SHP77 (cell line): ENCODE measurements at places on chromosomes 6 and 20.
A peak's percentile ranks its signal among the peaks of the same experiment; 100 is the strongest.

GRCh38 chr20:16317445-16318362, 255.5 kb downstream of the KIF16B start:
- DNase-seq = no peak

DNA sequence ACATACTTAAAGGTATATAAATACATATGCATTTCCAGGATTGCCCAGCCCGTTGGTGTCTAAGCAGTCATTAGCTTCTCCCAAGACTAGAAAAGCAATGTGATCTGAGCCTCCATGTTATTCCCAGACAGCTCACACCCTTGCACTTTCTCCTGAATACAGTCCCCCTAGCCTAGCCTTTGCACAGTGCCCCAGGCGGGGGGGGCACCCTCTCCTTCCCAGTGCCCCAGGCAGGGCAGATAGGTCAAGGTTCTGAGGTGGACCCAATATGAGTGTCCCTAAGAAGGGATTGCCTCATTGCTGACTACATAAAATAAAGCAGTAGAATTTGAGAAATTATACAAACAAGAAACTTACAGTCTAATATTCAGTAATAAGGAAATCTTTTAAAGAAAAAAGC, 15.4 kb upstream of the GNRH2 start:
- no peak for DNase-seq

- DNase-seq = no peak
Measured at GRCh38 chr6:151494235-151494935, 568 bp downstream of the CCDC170 start.

DNA sequence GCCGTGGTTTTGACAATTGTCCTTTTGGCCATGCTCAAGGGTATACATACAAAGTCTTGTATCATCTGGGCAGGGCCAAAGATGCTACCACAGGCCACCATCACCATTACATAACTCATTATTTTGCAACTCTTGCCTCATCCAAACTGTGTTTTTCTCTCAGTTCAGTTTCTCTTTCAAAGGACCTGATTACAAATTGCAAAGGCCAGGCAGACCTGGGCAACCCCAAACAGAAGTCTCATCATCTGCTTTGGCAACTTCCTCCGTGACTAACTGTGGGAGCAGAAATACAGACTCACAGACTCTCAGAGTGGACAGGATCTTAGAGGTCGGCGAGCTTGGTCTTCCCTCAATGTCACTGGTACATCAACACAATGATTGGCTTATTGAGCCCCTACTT, 117.8 kb upstream of the NEDD9 start:
- DNase-seq = no peak

DNA sequence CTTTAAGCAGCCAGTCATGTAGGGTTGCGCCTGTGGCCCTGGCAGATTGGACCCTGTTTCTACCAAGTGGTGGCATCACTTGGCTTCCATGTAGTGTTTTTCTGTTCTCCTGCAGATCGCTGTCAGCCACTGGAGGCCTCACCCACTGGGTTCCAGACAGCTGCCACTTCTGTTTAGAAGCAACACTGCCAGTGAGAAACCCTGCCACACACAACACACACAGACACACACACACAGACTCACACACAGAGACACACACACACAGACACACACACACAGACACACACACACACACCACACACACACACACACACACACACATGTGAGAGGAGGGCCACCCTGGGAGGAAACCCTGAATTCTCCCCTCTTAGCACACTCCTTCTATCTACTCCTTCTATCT, 51.8 kb downstream of the UTRN start:
- DNase-seq = no peak

DNA sequence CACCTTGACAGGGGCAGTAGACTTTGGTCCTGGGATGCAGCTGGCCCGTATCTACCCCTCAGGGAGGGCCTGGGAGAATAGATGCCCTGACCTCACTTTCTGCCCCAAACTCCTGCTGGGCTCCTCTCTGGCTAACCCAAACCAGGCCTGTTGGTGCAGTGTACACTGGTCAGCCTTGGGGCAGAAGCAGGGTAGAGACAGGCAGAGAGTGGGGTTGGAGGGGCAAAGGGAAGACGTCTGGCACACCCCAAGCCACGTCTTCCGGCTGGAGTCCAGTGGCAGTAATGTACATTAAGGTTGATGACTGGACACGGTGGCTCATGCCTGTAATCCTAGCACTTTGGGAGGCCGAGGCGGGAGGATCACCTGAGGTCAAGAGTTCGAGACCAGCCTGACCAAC, 9.3 kb downstream of the DDR1 start:
- no peak for DNase-seq

GRCh38 chr6:45104429-45104828, 223.7 kb upstream of the RUNX2 start:
- DNase-seq = no peak

DNA sequence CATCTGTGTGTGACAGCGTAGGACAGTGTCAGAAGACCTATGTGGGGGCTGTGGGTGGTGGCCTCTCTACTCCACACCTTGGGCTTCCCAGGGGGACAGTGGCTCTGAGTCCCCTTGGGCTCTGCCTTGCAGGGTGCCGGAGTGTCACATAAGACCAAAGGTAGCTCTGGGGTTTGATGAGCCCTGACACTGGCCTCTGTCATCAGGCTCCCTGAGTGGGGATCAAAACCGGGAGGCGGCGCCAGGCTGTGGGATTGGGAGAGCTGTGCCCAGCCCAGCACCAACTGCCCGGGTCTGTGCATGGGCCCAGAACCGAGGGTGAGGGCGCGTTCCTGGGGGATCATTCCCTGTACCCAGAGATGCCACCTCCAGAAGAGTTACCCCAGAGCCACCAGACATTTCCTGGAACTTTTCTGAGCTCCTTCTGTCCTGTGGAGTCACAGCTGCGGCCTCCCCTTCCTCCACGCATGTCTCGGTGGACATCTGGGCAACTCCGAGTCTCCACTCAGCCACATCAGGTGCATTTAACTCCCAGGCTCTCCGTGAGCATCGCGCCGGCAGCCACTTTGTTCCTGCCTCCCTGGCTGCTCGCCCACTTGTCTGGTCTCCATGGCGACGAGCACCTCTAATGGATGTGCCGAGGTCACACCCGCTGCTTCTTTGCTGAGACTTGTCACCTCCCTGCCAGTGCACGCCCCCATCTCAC, 94.7 kb downstream of the TMEM242 start:
- DNase-seq = peak; percentile 94

- DNase-seq = no peak
Measured at GRCh38 chr6:145141572-145141971, 593.7 kb downstream of the EPM2A start.

DNA sequence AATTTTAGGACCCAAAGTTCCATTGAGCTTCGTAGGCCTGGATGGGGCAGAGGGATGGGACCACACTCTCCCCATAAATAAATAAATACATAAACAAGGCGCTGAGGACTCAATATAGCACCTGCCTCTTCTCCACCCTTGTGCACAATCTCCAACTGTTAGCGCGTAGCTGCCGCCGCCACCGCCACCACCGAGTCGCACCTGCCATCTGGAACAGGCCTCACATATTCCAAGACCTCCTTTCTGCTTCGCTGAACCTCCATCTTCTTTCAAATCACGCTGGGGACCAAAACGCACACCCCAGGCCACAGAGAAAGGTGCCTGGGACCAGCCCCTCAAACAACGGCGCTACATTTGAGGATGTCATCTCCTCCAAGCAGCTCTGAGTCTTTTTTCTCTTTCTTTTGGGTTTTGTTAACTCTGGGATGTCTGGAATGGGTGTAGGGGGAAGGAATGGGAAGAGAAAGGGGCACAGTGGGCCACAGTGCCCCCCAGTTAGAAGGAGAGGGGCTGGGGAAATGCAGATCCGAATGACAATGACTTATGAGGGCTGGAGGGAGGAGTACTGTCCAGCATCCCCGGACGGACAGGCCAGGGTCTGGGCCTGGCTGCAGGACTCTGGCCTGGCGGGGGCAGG, 49.7 kb downstream of the NOL4L start:
- DNase-seq = peak; percentile 43

DNA sequence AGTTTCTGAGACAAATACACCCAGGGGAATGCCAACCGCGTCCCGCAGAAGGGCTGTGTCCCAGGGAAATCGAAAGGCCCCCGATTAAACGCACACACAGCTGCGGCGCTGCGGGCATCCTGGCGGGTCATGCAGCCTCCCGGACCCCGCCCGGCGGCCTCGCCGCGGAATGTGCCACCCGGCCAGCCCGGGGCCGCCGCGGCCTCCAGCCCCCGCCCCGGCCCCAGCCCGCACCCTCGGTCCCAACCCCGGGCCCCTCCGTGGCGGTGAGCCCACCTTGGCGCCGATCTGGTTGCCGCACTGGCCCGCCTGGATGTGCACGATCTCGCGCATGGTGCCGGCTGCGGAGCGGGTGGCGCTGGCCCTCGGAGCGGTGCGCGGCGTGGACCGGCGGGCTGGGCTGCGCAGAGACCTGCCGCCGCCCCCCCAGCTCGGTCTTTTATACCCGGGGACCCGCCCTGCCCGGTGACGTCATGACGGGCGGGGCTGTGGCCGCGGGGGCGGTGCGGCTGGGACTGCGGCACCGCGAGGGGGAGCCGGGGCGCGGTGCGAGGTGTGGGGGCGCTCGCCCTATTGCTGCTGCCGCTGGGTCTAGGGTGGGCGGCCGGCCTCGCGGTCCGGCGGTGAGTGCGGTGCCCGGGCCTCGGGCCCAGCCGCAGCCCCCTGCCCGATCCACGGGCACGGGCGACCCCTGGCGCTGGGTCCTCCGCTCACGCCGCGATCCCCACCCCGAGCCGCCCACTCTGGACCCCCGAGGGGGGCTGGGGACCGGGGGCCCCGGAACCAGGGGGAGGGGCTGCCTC, at the start of gene TUBB2A:
TSS of gene TUBB2A (minus strand) at position 414 of the 803 bp plus-strand sequence. CDS start at position 333, 81 bp downstream.
- DNase-seq = peak; percentile 50

- DNase-seq = no peak
Measured at GRCh38 chr6:150276937-150277742, 91.7 kb upstream of the IYD start.

DNA sequence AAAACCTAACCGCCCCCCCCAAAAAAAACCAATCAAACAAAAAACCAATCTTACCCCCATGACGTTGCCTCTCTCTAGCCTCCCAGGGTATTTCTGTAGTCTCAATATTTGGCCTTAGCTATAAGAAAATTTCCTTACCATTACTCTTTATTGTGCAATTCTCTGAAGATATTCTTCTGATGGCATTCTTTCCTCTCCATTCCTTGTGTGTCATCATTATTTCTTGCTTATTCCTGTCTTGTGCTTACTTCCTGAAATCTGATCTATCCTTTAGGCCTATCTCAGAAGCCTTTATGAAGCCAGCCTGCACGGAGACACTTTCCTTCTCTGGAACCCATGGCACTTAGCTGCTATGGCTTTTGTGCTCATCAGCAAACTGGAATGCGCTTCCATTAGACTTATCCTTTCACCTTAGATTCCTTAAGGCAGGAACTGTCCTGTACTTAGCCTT, 65.9 kb upstream of the DDR1 start:
- DNase-seq = no peak

DNA sequence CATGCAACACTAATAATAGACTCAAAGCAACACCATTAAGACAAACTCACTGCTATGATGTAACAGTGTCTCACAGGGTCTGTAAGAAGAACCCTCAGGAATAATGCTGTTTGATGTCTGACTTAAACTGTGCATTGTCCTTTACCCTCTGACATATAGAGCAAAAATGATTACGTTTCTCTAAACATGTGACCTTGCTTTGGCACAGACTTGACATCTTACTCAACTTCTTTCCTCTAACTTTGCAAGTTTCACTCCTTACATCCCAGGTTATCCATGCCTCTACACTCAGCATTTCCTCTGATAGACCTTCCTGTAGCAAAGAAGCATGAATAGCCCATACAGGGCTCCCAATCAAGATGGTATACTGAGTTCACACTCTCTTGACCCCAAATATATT, 252.7 kb downstream of the UST start:
- DNase-seq = no peak

DNA sequence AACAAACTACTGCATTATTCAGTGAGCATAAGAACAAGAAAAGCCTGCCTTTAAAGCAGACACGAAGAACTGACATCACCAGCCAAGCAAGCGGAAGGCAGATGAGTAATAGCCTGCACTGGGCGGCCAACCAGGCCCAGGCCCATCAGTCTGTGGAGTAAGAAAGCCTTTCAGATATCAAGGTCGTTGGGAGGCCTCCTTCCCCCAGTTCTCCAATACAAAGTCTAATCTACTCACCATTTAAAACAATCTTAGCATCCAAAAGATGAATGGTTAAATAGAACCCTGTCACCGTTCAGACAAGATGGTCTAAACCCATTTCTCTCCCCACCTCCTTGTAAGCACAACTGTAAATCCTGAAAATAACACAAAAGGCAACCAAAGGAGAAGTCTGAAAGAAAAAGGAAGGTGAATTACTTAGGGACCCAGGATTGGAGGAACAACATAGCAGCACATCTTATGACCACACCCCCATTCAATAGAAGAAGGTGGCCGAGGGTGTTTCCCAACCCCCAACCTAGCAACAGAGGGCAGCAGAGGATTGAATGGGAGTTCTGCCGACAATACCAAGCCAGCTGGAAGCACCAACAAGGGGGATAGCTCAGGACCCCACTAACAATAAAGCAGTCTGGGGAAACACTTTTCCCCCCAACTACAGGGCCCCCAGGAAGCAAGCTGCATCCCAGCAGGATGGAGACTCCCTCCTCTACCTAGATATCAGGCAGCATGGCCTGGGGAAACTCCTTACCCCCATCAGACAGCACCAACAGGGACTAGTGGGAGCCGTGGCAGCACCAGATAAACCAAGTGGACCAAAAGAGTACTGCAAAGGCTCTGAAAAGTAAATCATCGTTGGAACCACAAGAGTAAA, 67.9 kb downstream of the ZHX3 start:
- DNase-seq = no peak

GRCh38 chr6:170030284-170030815, 260.5 kb downstream of the DLL1 start:
- no peak for DNase-seq

DNA sequence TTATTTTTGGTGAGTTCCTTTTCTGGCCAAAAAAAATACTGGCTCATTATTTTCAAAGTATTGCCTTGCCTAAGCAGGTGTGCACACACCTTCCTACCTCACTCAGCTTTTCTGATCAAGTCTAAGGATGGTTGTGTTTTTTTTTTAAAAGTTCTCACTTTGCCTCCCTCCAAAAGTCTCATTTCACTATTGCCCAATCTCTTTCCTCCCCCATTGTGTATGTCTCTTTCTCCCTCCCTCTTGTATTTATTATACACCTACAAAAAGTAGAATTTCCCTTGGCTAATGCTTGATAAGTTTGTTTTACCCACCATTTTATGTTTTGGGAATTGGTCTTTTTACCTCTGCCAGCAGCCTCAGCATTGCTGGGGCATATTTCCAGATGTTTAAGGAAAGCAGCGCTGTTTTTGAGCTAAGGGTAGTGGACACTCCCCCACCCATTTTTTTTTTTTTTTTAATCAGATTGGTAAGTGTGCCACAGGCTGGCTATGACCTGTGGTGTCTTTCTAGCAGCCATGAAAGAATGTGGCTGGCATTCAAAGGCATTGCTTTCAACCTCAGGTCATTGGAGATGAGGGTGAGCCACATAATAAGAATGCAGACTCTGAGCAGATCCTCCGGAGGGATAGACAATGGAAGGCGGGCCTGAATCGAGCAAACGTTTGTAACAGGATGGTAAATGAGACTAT, 668.6 kb downstream of the UTRN start:
- no peak for DNase-seq

DNA sequence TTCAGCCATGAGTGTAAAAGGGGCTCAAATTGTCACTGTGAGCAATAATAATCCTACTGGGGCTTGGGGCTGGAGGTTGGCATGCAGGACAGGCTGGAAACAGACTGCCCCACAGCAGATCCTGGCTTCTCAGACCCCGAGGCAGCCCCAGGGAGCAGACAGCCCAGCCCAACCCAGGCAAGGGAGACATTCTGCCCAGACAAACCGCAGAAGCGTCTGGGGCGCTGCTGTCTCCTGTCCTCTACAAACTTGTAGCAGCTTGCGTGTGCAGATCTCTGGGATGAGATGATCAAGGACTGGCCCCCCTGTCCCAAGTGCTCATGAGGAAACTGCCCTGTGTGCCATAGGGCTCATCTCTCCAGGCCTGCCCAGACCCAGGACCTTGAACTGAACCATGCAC, 84.6 kb downstream of the MAFB start:
- DNase-seq = no peak
